HFFc6 (cell line): ENCODE measurements at places on chromosomes 16 and 17. TPM values are rescaled to one million over a fixed set of nuclear protein-coding genes. Genes with fewer than 3 reads are reported as not detected.

DNA sequence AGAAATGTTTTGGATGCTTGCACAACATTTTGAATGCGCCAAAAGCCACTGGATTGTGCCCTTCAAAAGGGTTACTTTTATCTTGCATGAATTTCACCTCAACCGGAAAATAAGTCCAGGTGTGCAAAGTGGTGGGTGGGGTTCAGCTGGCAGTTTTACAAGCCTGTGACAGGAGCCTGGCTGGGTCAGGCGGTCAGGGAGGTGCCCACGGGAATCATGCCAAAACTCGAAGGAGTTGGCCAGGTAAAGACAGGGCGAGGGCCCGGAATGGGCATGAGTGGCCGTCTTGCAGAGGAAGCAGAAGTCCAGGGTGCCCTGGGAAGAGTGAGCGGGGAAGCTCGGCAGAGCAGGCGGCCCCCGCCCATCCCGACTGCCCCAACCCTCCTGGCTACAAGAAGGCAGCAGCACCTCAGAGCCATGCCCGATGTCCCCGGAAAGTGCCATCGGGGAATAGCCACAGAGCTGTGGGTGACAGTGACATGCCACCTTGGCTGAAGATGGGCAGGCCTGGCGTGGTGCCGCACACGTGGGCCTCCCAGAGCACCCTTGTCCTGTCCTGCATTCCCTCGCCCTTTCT is 19.1 kb upstream of the CACNG1 start:
- H3K4me3 ChIP-seq: no peak overlapping the region
- H3K4me1 ChIP-seq: no peaks in the 10 kb centered on the region
- H3K27ac ChIP-seq: no peak overlapping the region
- peaks cover 20% of the 10 kb centered on the region for H3K27me3 ChIP-seq
- no peak for DNase-seq

DNA sequence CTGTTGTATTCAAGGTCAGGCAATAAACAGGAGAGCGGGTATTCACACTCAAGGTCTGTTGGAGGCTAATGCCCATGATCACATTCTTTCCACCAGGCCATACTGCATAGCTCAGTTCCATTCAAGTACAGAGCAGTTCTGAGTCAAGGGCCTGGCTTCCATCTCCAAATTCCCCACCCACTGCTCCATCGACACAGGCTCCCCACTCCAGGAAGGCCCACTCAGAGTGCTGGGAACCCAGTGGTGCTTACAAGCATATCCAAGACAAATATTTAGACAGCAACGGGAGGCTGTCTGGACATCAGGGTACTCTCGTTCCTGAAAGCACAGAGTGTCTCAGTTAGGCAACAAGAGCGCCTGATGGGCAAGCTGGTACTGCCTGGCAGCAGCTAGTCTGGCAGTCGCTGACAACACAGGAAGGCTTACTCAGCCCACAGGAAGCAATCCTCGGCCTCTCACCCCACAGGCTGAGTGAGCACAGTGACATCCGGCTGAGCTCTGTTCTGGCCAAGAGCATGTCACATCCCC is 40.9 kb downstream of the RFFL start:
- peak overlapping the region; percentile 99 for H3K27ac ChIP-seq
- H3K4me1 ChIP-seq: peaks cover 27% of the 10 kb centered on the region
- DNase-seq: peak; percentile 90
- H3K36me3 ChIP-seq: peaks cover 14% of the 10 kb centered on the region; the same call in 1 of the 2 replicates
- H3K4me3 ChIP-seq: peak overlapping the region; percentile 70
- H3K27me3 ChIP-seq: no peaks in the 10 kb centered on the region; the same call in none of the 2 replicates

GRCh38 chr16:1741553-1742165 is 29.7 kb downstream of the NME3 start:
- no peak overlapping the region for H3K4me3 ChIP-seq
- DNase-seq: no peak
- H3K27me3 ChIP-seq: no peaks in the 10 kb centered on the region

DNA sequence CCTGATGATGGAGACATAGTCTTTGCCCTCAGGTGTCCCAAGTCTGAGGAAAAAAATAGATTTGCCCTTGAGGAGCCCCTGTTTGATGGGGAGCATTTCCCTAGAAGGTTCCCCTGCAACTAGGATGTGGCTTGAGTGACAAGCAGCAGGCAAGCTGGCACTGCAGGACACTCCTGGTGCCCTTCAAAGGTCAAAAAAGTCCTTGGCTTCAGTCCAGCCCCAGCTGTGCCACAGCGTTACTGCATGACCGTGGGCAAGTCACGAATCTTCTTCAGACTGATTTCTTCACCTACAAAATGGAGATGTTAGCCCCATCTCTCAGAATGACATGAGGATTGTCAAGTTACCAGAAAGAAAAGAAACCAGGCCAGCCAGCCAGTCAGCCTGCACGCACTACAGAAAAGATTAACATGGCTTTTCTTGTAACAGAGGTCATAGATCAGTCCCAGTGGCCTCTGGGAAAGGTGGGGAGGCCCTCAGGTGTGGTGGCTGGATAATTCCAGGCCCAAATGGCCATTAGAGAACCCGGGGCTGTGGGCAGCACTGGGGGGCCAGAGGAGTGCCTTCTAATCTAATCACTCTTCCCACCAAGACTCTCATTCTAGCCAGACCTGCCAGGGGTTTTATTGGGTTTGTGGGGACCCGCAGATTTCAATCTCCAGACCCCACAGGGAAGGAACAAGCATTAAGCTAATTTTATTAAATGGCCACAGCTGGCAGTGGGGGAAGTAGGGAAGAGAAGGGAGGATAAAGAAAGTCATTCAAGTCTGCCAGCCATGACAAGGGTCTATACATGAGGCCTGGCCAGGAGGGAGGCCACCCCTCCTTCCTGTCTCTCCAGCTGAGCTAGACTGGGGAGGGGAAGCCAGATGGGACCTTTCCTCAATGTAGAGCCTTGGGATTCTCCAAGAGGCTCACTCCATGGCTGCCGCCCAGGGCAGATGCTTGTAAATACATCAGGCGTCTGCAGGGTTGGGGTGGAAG is 9.7 kb upstream of the KIF18B start:
- no peak overlapping the region for H3K4me3 ChIP-seq
- no peaks in the 10 kb centered on the region for H3K36me3 ChIP-seq
- H3K27me3 ChIP-seq: peaks cover 24% of the 10 kb centered on the region

DNA sequence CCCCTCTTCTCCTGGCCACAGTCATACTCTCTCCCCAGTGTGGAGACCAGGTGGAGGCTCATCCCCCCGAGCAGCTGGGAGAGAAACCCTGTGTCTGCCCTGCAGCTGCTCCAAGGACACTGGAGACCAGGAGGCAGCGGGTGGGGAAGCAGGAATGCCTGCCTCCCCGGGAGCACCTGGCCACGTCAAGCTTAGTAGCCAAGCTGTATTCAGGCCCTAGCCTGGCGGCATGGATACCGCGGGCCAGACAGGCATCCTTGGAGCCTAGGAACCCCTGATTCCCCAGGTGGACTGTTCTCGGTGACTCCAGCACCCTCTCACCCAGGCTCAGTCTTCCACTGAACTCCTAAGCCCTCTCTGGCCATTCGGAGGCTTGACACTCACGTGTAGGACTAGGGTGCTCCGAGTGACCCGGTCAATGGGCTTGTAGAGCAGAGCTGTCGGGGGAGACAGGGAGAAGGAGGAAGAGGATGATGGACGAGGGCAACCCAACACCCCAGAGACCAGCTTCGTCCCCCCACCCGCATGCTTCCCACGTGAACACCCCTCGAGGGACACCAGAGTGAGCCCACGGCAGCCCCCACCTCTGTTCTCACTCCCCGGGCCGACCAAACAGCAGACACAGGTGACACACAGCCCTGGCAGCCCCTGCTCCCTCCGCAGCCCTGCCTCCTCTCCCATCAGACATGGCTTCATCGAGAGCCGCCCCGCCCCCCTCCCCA is 76.5 kb downstream of the TIMM22 start:
- DNase-seq: no peak
- H3K4me1 ChIP-seq: no peaks in the 10 kb centered on the region
- no peak overlapping the region for H3K27ac ChIP-seq
- no peak overlapping the region for H3K4me3 ChIP-seq
- peaks cover 6% of the 10 kb centered on the region for H3K36me3 ChIP-seq
- no peaks in the 10 kb centered on the region; the same call in none of the 2 replicates for H3K27me3 ChIP-seq

DNA sequence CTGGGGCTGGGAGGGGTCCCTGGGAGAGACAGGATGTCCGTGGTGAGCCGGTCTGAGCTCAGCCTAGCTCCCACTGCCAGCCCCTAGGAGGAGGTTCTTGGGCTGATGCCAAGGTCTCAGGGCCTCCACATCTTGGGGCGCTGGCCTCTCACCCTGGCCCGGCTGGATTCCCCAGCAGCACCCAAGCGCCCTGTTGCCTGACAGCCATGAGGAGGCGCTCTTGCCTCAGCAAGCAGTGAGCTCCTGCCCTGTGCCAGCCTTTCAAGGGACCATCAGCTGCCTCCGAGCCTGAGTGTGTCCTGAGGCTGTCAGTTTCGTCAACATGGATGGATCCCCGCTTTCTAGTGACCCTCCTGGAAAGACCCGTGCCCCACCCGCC is 234.9 kb upstream of the CIBAR2 start:
- H3K27ac ChIP-seq: no peak overlapping the region
- peaks cover 10% of the 10 kb centered on the region for H3K36me3 ChIP-seq

- H3K36me3 ChIP-seq: no peaks in the 10 kb centered on the region
- peak overlapping the region; percentile 62 for H3K27ac ChIP-seq
- peak overlapping the region; percentile 86 for H3K4me3 ChIP-seq
- peaks cover 4% of the 10 kb centered on the region for H3K27me3 ChIP-seq
Observed at GRCh38 chr17:63621229-63621683, 961 bp upstream of the MAP3K3 start.

Gene FGF11
- total RNA-seq: 0.07 to 0.24 TPM in 2 of 3 replicates, not detected in the other

Gene TPSD1
- total RNA-seq: not detected in 3 replicates

Gene HS3ST3A1
- total RNA-seq: 31.6 to 46.4 TPM (median 40.3 TPM) in 3 replicates

Gene ACSM2B
- not detected in 3 replicates for total RNA-seq

Gene ABCA3
- total RNA-seq: 2.1 and 2.7 TPM in 2 replicates

Gene PRSS33
- total RNA-seq: not detected in 2 replicates

Gene KRTAP4-9
- total RNA-seq: 0.29 to 0.77 TPM in 2 of 3 replicates, not detected in the other

Gene ELMO3
- total RNA-seq: 1.2 to 1.4 TPM (median 1.2 TPM) in 3 replicates
